ENCODE measurements at places on chromosomes 5 and 9.

- DNase-seq = no peak
Measured at GRCh38 chr5:154193701-154194121, 3.2 kb downstream of the GALNT10 start.

GRCh38 chr9:114282926-114283325 is 40.0 kb upstream of the ORM1 start:
- DNase-seq = no peak

DNA sequence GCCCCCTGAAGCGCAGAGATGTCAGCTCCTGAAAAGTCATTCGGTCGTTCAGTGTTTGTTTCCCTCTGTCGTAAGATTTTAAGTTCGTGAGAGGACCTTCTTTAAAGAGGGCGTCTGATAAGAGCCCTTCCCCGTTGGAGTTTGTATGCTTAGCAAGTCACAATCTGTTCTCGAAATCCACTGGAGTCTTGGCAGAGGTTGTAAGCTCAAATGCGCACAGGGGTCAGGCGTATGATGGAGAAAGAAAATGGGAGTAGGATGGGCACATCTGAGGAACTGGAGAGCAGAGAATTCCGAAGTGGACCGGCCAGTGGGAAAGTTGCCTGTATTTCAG is 710 bp downstream of the HSD17B4 start:
- no peak for DNase-seq

DNA sequence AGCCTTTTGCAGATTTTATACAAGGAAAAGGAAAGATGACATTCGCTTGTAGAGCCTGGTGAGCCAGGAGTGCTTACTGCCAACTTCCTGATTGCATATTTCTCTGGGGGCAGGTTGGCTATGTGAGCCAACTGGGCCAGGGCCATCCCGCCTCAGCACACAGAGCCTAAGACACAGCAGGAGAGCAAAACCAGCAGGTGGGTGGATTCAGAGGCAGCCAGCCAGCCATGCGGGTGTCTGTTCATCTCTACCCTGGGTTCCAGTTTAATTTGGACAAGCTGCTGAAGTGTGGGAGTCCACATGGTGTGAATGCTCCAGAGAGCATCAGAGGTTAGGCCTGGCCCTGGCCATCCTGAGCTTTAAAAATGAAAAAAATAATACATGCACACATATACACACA is 291.4 kb downstream of the ARHGEF28 start:
- DNase-seq = no peak

DNA sequence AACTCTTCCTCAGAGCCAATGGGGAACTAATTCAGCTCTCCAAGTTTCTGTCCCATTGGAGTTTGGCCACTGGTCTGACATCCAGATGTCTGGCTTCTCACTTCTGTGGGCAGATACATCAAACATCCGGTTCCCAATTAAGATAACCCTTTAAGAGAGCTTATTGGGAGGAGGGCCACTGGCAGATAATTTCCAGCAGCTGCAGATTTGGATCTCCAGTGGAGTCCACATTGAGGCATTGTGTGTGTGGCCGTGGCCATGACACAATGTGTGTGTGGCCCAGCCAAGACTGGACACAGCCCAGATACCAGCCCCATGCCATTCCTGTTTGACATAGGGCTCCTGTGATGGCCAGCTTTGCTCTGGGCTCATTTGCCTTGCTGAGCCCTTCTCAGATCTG is 110.5 kb upstream of the MAP1B start:
- no peak for DNase-seq

Data from SW 1271 (cell line).